Stimulated activated CD4-positive, alpha-beta T cell treated with anti-CD3 and anti-CD28 coated beads, Interleukin-2, amount 100 ng/mL, for 24 hours (primary cell): ENCODE measurements at places on chromosomes 5 and 9.
A peak's percentile ranks its signal among the peaks of the same experiment; 100 is the strongest.

- DNase-seq = peak; percentile 57
Observed at GRCh38 chr9:22052376-22052945, 43.4 kb upstream of the CDKN2B start.

DNA sequence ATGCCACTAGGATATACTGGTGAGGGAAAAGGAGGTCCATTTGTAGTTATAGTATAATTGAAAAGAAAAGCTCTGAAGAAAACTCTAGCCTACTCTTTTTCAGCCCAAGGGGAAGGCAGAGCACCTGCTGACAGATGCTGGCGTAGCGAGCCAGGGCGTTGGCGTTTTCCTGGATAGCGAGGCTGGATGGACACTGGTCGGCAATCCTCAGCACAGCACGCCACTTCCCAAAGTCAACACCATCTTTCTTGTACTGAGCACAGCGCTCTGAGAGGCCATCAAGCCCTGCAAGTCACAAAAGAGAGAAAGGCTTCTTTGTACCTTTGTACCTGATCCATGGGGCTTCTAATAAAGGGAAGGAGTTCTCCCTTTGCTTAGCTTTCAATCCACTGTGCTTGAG, 8.2 kb downstream of the ALDOB start:
- DNase-seq = no peak

DNA sequence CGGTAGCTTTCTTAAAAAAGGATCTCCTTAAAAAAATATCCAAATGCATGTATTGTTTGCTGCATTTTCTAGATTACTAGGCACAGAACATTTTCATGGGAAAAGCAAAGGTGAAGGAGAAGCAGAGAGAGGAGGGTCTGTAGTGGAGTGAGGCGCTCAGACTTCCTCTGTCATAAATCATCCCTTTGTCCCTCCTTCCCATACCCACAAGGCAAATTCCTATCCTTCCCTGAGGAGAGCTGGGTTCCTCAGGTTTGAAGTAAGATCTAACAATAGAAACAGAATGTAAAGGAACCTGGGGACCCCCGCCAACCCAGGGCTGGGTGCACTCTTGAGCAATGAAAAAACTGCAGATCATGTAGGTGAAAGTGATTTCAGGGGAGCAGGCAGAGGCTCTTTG, 149.2 kb upstream of the ANKH start:
- DNase-seq = no peak

DNA sequence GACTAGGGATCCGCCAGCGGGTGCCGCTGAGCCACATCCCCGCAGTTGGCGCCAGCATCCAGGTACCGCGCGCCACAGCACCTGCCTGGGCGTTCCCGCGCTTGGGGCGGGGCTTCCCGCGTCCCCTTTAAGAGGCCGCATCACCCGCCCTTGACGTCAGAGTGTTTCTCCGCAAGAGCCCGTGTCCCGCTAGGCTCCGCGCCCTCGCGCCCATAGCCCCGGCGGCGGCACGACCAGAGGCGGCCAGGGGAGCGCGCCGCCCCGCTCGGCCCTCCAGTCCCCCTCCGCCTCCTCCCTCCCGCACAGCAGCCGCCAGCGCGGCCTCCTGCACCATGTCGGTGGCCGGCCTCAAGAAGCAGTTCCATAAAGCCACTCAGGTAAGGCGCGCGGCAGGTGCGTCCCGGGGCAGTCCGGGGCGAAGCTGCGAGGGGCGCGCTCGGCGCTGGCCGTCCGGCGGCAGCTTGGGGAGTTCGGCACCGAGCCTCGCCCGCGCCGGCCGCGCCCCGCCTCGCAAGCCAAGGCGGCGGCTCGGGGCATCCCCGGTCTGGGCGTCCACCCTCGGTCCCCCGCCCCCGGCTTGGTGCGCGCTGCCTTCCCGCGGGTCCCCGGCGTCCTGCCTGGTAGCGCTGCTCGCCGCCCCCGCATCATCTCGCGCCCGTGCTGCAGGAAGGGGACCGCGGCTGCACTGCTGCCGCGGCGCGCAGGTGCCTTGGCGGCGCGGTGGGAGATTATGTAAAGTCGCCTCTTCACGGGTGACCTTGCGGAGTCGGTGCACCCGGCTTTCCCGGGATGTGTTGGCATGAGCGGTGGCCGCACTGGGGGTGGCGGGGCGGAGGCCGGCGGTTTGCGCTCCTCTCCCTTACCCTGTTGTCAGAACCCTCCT, at the start of gene SH3GL2:
TSS of gene SH3GL2 (plus strand) at position 156 of the 883 bp plus-strand sequence.
- peak; percentile 23 for DNase-seq

DNA sequence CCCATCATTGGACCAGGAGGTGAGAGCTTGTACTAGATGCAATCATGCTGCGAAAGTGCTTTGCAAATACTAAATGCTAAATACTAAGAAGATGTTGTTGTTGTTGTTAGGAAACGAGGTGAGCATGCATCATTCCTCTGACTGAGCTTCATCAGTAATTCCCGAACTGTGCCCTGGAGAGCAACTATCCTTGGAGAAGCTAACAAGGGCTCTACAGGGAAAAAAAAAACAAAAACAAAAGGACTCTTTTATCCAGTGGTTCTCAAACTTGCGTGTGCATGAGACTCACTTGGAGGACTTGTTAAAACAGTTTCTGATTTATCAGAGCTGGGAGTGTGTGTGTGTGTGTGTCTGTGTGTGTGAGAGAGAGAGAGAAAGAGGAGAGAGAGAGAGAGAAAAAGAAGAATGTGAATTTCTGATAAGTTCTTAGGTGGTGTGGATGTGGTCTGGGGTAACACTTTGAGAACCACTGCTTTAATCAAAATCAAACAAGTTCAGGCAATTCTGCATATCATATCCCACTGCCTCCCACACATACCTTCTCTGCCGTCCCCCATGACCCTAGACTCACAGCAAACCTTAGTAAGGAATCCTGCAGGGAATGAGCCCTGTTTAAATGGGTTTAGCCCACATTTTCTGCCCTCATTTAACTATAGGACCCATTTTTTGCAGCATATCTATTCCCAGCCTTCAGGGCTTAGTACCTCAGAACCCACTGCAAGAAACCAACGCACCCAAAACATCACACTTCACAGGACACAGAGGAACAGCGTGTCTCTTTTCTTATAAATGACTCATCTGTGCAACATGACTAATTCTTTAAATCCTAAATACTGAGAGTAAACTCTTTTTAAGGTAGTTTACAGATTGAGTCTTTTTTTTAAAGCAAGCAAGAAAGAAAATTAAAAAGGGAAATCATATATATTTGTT, 48.9 kb downstream of the PDE6A start:
- DNase-seq = no peak

DNA sequence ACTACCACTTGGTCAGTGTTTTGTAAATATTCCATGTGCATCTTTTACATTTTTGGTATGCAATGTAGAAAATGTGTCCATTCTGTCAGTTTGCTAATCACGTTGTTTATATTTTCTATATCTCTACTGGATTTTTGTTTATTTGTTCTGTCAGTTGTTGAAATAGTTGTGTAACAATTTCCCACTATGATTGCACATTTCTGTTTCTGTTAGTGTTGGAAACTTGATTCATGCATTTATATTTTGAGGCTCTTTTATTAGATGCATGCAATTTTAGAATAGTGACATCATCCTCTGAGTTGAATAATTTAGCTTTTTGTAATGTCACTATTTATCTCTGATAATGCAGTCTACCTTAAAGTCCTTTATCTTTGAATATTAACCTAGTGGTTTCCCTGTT, 25.8 kb upstream of the LECT2 start:
- no peak for DNase-seq

- DNase-seq = no peak
Observed at GRCh38 chr5:34016222-34016621, 8.4 kb upstream of the AMACR start.

DNA sequence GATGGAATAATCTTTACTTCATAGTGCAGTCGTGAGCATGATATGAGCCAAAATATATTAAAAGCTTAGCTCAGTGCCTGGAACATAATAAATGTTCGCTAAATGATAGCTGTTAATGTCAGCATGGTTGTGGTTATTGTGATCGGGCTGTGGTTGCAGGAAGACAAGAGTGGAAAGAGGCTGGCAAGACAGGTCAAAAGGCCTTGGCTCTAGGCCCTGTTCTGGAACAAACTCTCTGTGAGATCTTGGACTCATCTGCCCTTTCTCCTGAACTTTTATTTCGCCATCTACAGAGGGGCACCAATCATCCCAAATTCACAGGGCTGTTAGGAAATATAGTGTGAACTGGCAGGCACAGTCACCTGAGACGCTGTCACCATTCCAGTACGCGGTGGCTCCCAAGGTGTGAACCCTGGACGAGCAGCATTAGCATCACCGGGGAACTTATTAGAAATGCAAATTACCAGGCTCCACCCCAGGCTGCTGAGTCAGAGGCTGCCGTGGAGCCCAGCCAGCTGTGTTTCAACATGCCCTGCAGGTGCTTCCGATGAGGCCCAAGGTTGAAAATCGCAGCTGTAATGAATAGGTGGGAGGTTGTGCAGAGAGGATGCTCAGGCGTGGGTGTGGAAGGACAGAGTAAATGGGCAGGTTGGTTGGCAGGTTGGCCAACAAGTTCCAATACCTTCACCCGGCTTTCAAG, 50.2 kb upstream of the SAP30L start:
- no peak for DNase-seq

- no peak for DNase-seq
Observed at GRCh38 chr5:178078197-178079010, 34.9 kb upstream of the N4BP3 start.

DNA sequence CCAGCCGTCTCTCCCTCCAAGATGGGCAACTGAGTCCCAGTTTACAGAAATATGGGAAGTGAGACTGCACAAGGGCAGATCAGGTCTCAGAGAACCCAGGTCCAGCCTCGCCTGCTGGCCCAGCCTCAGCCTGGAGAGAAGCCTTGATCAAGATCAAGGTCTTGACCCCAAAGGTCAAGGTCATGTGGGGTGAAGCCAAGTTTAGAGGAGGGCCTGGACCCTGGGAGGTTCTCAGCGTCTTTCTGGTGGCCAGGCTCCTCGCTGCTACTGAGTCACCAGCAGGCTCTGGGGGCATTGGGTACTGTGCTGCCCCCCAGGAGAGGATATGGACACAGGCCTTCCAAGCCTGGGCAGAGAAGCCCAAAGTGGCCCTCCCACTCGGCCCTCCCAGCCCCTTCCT, 8.8 kb downstream of the IPPK start:
- DNase-seq = no peak
